Skeletal muscle cell (primary cell): ENCODE measurements at places on chromosomes 12 and 14.

DNA sequence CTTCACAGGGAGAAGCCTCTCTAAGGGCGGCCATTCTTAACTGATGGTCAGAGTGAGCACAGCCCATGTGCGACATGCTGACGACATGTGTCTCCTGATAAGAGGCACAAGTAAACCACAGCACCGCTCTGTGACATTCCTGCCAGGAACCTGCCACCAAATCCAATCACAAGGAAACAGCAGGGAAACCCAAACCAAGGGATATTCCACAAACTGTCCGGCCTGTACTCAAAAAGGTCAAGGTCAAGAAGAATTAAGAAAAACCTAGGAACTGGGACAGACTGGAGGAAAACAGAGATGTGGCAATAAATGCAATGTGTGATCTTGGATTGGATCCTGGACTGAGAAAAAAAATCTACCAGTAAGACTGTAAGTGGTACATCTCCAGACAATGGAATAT is 91.9 kb downstream of the SYNE3 start:
- DNase-seq, result no peak

DNA sequence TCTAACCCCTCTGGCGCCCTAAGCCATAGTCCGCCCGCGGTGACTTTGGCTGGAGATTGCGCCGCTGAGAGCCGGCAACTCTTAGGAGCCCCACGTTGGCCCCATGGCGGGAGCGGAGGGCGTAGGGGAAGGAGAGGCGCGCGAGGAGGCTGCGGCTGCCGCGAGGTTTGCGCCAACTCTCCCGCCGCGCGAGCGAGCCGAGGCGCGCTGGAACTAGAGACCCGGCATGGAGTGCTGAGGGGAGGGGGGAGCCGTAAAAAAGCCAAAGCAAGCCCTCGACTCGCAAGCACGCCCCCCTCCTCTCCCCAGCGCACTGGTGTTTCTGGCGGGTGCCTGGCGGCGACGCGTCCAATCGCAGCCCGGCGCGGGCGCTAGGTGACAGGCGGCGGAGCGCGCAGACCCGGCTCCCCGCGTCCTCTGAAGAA is at the start of gene SYT10:
Gene SYT10 (minus strand): TSS at position 233 of the 425 bp plus-strand sequence. CDS start 297 bp downstream, outside the sequence.
- no peak for DNase-seq

DNA sequence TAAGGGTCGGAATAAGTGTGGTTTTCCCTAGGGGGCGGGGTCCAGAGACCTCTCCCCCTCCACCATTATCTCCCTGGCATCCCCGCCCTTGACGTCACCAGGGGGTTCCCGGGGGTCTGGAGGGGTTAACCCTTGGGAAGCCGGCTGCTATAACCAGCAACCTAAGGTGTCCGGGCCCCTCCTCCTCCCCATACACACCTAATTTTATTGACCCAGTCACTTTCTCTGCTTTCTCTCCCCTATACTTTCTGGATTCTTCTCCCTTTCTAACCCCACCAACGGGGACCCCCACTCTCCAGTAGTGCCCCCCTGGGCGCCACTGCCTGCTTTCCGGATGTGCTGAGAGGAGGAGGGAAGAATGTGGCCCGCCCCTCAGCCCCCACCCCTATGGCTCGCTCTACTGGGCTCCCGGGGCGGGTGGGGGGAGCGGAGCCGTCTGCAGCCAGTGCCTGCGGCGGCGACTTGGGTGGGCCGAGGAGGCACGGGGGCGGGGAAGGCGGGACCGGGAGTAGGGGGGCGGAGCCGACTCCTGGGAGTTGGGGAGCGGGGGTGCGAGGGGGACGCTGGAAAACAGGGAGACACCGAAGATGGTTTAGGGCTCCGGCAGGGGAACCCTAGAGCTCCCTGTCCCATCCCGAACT is 1.8 kb downstream of the GLI1 start:
- no peak for DNase-seq

GRCh38 chr12:44526655-44527182 is 349.4 kb downstream of the NELL2 start:
- no peak for DNase-seq

DNA sequence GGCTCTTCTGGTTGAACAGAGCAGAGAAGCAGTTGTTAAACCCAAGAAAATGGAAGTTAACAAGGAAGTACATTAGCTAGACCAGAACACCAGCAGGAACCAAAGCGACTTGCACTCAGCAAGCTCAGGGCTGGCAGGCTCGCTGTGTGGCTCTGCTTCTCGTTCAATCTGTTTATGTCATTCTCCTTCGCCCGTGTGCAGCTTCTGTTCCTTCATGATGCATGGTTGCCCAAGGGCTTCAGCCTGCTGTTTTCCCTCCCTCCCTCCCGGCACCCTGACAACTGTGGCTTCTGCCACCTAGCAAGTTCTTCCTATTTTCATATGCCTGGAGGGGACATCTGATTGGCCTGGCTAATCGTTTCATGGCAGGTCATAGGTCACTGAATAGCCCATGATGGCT is 25.3 kb downstream of the PIGH start:
- no peak for DNase-seq

GRCh38 chr14:61416591-61416990 is 95.2 kb downstream of the PRKCH start:
- DNase-seq, result no peak

GRCh38 chr12:34105392-34105933 is 83.2 kb downstream of the ALG10 start:
- DNase-seq, result no peak

DNA sequence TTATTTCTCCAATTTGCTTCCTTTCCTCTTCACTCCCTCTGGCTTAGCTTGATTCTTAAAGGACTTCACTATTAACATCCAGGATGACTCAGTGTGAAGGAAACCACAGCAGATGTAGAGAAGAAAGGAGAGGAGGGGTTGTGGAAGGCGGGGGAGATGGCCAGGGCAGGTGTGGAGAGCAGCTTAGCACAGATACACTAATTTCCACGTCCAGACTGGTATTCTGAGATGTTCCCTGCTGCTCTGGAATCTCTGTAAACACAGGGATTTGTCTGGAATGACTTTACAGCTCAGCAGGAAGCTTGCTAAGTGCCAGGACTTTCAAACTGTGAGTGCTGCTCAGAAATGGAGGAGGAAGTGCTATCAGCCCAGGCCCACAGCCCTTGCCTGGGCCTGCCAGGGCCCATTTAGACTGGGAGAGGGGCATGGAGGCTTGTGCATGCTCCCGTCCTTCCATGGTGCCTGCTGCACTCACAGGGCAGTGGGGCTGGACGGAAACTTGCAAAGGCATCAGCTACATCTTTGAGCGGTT is 202.5 kb upstream of the DDHD1 start:
- DNase-seq, result peak; percentile 66

DNA sequence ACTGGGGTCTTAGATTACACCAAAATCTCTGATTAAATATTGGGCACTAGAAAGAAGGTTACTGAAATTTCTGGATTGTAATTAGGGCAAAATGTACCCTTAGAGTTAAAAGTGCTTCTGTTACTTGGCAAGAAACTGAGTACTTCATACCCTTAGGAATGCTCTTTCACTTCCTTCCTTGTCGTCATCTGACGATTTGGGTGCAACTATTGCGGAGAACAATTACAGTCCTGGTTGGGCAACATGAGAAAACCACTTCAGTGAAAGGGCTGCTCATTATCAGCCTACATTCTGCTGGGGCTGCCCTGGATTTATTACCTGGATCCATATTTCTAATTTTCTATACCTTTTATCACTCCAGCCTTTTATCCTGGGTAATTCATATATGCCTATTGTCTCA is 348.5 kb upstream of the MDGA2 start:
- no peak for DNase-seq

DNA sequence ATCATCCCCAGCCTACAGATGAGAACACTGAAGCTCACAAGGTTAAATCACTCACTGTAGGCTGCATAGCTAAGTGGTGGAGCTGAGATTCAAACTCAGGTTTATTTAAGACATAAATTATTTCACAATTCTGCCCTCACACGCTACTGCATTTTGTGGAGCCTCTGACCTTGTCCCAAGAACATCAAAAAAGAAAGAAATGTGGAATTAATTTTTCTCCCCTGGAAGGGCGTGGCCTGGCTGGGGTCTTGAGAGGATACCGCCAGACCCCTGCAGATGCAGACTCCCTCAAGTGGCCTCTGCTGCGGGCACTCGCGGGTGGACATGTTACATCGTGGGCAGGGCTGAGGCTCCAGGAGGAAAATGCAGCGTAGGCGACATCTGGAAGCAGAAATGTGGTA is 40.6 kb downstream of the LTBP2 start:
- DNase-seq, result no peak

DNA sequence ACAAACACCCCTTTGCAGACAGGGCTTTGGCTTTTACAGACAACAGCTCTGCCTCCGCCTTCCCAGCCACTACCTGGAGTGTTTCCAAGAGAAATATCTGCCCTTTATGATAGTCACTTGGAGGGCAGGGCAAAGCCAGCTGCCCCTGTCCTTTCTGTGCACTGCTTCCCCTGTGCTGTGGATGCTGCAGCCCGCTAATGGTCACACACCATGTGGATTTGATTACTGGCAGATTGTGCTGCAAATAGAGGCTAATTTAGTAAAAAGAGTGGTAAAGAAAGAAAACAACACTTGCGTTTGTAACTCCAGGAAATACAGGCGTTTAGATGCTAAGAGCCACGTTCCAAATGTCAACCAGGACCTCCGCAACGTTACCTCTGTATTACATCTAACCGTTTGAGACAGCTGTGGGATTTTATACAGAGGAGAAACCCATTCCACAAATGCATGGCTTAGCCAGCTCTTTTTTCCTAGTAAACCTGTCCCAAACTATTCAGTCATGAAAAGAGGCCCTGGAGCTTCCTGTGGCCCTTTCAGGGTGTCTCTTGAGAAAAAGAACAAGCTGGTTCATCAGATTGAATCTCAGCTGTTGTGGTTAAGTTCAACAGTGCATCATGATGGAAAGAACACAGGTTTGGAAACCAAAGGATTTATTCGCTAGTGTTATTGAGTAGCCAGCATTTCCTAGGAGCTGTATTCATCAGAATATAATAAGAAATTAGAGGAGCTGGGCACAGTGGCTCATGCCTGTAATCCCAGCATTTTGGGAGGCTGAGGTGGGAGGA is 30.1 kb upstream of the PWP1 start:
- DNase-seq, result no peak

DNA sequence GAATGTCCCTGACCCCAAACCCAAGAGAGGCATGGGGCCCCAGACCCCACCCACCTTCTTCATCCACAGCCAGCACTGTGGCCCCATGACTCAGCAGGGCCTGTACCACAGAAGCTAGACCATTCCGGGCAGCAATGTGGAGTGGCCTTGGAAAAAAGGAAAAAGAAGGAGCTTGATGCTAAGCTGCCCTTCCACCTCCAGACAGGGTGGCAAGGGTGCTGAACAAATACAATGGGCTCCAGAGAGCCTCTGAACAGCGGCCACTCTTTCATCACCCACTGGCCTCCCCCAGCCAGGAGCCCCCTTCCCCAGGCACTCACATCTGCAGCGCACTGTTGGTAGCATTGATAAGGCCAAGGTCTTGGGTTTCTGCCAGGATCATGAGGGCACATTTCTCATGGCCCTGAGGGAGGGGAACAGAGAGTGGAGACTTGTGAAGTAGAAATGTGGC is 13.9 kb downstream of the SLC39A5 start:
- no peak for DNase-seq

DNA sequence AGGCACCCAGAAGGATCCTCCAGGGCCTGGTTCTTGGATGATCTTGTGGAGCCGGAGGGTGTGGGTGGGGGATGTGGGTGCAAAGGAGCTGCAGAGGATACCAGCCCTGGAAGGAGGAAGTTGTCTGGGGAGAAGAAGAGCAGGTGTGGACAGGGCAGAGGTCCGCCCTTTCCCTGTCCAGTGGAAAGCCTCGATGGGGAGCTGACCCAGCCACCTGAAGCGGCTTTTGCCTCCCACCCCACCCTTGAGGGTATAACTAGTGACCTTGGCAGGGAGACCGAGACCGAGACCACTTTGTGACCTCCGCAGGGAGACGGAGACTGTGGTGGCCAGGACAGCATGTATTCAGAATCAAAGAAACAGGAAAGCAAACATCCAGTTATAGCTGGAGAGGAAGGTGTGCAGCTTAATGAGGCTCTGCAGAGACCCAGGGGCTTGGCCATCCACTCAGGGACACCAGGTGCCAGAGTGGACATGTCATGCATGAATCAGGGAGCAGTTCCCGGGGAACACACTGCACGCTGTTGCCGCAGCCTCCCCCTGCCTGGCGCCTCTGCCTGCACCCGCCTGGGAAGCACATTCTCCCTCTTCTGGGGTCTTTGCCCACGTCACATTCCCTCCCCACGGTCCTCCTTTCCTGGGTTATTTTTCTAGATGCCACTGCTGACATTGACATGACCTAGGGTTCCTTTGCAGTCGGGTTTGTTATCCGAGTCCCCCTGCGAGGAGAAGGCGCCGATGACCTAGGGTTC is 87.7 kb downstream of the ADGRD1 start:
- DNase-seq, result no peak

DNA sequence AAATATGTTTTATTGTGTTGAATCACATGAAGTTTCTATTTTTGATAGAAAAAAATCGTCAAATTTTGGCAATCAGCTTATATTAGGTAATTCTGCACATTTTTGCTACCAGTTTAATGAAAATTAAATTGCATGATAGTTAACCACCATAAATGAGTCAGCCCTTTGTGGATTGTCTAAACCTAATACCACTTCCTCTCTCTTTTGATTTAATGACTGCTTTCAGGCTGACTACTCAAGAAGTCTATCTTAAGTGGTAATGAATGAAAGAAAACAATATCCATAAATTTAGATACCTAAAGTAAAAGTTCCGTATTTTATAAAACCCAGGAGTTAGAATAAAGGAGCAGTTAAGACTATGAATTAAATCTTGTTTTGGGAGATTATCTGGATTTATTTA is 450.5 kb downstream of the TMEM117 start:
- no peak for DNase-seq

DNA sequence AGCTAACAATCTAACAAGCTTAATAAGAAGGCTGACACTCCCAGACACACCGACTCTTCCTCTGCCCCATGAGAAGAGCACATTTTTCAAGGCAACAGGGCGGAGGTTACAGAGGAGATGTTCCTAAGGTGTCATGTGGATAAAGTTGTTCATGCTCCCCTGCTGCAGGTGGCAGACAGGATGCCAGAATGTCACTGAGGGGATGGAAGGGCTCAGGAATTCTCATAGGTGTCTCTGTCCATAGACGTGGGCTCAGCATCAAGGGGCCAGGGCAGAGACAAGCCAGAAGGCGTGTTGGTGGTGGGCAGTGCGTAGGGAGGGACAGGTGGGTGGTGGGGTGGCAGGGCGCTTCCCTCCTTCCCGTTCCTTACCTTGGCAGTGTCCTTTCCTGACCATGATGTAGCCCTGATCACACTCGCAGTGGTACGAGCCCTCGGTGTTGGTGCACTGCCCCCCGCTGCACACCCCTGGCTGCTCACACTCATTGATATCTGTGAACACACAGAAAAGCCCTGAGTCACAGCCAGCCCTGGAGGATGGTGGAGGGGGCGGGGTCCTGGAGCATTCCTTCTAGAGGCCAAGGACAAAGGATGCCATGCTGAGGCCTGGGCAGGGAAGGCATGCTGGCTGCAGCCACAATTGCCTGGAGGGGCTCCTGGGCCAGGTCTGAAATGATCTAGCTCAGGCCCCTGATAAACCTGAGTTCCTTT is 23.0 kb downstream of the ISCA2 start:
- DNase-seq, result no peak

GRCh38 chr14:32542507-32542906 is 213.4 kb downstream of the AKAP6 start:
- DNase-seq, result no peak

GRCh38 chr12:120944645-120945217 is 33.6 kb upstream of the HNF1A start:
- DNase-seq, result no peak

GRCh38 chr14:95346820-95347219 is 27.1 kb upstream of the CLMN start:
- DNase-seq, result no peak
